ENCODE measurements at places on chromosomes 11 and 22.

DNA sequence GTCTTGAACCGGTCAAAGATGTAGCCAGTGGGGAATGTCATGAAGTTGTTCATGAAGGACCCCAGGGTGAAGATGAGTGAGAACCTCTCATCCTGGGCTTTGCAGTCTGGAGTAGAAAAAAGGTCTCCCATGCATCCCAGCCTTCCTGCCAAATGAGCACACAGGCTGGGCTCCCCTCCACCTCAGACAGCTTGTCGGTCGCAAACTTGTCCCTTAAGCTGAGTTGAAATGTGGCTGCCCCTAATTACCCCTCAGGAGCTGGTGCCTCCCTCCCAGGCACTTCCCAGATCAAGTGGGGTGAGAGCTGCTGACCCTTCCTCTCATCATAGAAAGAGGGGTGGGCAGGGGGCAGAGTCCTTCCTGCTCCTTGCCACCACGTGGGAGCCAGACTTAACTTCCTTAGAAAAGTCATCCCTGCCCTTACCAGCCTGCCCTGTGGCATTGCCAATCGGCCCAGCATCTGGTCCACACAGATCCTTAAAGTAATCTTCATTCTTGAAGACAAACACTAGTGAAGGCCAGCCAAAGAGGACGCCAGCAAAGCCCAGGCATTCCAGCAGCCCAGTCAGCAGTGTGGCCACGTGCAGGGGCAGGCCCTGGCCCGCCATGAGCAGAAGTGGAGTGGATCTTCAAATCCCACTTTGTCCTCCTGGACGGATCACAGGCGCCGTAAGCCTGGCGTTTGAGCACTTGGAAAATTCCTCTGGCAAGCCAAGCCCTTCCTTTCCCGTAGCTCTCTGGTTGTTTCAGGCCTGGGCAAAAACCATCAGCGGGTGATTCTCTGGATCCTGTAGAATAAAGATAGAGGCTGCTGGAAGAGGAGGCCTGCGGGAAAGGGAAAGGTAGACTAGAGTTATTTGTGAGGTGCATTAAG, 1.1 kb downstream of the SLC43A3 start:
- DNase-seq: no peak

DNA sequence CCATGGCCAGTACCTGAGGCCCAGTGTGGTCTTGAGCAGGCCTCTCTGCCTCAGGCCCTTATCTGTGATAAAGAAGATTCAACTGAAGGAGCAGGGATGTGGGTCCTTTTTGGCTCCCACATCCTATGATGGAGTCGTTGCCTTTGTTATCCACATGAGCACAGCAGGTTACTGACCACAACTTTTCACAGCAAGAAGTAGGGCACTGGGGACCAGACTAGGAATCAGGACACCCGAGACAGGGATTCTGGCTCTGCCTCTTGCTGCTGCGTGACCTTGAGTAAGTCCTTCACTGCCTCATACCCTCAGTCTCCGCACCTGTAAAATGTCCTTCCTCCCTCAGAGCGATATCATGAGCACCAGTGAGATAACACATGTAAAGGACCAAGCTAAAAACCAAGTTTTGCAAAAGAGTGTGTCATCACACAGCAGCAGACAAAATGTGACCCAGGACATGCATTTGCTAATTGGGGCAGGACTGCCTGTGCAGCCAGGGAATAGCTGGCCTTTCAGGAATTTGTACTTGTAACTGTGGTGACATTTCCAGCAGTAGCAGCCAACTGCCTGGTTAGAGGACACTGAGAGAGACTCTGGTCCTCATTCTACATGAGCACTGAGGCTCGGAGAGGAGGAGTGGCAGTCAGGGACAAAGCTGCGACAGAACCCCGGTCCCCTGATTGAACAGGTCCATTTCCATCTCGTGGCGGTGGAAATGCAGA, 13.2 kb upstream of the SMIM35 start:
- DNase-seq: no peak

GRCh38 chr11:64537876-64538275, 53.1 kb upstream of the SLC22A12 start:
- DNase-seq: no peak

GRCh38 chr11:1574933-1575242, 2.8 kb upstream of the DUSP8 start:
- DNase-seq: no peak

GRCh38 chr11:115819014-115819413, 314.8 kb upstream of the CADM1 start:
- no peak for DNase-seq

DNA sequence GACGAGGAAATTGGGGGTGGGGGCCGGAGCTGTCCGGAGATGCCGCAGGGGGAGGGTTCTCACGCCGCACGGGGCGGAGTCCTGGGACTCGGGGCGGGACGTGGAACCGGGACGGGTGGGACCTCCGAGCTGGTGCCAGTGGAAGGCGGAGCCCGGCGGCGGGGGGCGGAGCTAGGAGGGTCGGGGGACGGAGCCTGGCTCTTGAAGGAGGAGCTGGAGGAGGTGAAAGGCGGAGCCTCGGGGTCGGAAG, 271 bp downstream of the FKBP2 start:
- no peak for DNase-seq

GRCh38 chr11:95387325-95387724, 156.3 kb upstream of the SESN3 start:
- DNase-seq: no peak

- DNase-seq: no peak
These were observed 158.7 kb upstream of the ARHGAP20 start for GRCh38 chr11:110870816-110871522.

DNA sequence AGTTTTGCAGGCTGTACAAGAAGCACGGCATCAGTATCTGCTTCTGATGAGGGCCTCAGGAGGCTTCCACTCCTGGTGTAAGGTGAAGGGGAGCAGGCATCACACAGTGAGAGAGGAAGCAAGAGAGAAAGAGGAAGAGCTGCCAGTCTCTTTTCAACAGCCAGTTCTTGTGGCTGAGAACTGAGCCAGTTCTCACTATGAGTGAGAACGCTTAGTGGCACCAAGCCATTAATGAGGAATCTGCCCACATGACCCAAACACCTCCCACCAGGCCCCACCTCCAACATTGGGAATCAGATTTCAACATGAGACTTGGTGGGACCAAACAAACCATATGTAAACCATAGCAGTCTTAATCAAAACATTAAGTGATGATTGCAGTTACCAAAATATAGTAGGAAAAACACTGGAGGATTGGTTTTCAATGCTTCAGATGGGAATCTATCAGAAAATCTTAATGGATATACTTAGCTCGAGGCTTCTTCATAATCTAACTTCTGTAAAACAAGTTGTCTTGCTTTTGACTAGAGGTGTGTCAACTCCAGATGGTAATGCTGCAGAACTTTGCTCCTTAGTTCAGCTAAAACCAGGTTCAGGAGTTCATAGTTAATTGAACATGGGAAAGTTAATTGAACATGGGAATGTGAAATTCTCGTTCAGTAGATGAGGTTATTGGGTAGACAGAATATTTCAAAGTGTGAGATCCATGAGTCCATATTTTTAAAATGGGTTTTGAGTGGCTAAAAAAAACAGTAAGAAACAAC, 12.2 kb downstream of the FAR1 start:
- no peak for DNase-seq

DNA sequence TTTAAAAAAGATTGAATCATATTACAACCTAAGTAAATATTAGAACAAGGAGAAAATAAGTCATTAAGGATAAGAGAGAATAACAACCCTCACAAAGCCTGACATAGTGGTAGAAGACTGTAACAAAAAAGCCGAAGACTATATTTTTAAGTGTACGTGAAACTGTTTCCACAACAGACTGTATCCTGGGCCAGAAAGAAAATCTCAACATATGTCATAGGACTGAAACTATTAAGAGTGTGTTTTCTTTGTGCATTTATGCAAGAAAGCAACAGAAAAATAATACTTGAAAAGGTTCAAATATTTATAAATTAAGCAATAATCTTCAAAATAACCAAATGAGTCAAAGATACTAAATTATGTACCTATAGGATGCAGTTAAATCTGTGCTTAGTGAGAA, 309.8 kb downstream of the CASP12 start:
- no peak for DNase-seq

DNA sequence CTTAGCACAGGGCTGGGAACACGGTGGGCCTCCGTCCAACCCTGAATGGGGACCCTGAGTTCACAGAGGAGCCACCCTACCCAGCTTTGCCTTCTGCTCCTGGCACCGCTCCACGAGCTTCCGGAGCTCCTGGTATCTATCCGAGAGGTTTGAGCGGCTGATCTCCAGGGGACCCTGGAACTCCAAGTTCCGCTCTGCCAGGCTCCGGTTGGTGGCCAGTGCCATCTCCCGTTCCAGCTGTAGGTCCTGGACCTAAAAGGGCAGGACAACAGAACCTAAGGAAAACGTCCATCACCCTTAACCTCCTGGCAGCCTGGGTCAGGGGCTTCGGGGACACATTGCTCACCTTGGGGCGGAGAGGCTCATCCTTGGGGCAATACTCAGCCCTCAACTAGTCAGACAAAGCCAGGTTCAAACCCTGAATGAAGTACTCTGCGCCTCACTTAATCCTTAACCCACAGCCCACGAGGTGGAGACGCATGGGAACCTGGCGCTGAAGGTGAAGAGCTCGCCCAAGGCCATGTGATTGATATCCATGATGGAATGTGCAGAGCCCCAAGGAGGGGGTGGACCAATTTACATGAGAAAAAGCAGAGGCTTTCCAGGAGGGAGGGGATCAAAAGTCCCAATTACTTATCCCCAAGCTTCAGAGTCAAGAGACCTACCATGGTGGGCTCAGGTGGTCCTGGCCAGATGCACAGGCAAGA, 27.1 kb downstream of the VPS37C start:
- no peak for DNase-seq

DNA sequence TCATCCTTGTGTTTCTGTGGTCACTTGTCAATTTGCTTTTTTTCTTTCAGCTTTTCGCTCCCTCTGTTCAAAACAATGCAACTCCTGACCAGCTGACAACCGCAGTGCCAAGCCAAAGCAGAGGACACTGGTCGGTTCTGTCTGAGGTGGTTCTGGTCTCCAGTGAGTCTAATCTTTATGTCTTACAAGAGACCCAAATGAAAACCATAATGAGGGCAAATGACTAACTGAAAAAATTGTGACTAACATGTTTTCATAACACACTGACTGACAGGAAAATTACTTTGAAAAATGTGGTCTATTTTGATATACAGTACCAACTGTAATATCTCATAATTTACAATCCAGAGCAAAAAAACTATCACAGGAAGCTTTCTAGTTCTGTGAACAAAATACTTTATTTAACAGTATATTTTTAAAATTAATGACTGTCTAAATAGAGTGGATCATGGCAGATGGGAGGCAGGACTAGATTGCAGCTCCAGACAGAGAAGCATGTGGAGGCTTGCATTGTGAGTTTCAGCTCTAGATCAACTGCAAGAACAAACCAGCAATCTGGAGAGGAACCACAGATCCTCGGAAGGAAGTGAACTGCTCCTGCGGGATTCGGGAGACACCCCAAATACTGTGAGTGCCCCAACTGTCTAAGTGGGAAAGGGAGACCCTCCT, 311.8 kb downstream of the SBF2 start:
- DNase-seq: no peak

DNA sequence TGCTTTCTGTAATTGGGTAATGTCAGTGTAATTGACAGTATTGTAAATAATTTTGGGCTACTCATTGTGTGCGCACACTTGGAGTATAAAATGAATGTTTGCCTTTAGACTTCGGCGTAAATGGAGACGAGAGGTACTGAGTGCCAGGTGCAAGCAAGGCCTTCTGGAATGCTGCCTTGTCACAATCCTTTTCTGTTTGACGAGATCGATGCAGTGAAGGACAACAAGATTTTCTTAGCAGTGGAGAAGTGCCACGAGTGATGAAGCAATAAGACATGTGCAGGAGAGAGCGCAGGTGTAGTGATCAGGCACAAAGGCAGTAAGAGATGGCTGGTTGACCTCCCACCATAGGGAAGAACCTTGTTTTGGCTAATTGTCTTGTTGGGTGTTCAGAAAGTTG, 67.5 kb downstream of the DDX10 start:
- no peak for DNase-seq

- no peak for DNase-seq
These were observed 12.4 kb upstream of the KCNE3 start for GRCh38 chr11:74479732-74480123.

DNA sequence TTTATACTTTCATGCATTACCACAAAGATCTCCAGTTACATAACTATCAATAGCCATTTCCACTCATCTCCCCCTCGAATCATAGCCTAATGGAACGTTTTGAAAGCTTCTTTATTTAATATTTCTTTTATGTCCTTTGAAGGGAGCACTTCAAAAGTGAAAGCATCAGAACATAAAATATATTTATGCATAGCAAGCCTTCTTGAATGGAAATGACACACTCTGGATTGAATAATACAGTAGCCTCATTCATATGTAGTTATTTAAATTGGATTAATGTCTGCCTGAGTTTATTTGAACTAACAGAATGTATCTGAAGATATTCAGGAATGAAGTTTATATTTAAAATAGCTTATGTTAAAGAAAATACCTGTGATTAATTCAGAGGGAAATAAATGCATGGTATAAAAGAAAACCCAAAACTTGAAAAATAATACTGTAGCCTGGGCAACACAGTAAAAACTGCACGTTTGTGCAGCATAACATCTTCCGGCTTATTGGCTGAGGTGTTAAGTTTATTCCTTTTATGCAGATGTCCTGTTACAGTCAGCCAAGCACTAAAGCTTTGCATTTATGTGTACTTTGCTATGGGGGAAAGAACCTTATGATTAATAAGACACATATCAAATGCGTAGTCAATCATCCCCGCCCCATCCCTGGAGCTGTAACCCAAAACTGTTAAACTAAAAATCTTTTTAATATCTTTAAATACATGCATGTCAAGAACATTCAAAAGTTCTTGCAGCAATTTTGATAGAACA, 22.0 kb downstream of the OOSP3 start:
- DNase-seq: no peak

GRCh38 chr11:33310720-33311500, 53.7 kb downstream of the HIPK3 start:
- DNase-seq: no peak

DNA sequence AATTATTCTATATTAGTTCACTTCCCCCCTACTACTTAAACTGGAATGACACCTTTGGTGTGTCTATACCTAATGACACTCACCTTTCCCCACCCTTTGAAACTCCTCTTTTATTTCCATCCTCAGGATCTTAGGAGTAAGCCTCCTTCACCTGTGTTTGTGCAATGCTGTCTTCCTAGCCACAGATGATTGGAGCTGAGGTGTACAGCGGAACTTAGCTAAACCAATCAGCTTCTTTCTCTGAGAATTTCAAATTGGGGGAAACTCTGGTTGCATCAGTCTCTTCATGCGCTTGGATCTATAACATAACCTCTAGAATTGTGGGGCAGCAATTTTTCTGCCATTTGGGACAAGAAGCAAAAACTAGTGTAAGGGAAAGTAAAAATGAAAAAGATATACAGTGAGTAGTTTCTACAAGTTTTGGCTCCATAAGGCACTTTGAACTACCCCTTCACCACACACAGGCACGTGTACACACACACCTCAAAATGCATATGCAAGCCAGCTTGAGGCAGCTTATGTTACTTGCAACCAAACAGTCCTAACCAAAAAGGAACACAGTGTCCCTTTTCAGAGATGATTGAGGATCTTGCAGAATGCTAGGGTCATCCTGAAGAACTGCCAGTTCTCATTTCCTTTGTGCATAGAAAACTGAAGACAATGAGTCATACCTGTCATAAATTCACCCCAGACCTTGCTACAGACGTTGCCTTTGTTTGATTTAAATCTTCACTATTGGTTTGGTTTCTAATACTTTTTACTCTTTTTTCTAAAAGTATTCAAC, 36.0 kb upstream of the LDLRAD3 start:
- no peak for DNase-seq

- DNase-seq: no peak
These were observed 17.4 kb downstream of the SLC43A3 start for GRCh38 chr11:57409321-57410100.
